Activated CD8-positive, alpha-beta T cell treated with anti-CD3 and anti-CD28 coated beads for 36 hours (primary cell): ENCODE measurements at places on chromosomes 5 and 9. TPM values are rescaled to one million over a fixed set of nuclear protein-coding genes. Genes with fewer than 3 reads are reported as not detected.

The TEX10 gene
- 26.6 TPM for total RNA-seq

DNA sequence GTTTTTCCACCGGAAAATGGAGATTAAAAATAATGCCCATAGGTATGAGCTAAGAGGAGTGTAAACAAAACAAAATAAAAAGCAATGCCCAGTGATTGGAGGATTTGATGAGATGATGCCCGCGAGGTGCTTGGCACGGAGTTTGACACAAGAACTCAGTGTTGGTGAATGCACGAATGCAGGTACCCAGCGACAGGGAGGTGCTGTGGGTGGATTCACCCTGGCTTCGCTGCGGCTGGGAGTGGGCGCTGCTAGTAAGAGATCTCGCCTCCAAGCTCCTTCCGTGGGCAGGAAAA is 526 bp upstream of the STXBP1 start:
- no peak for DNase-seq

GRCh38 chr9:111056538-111056937 is 18.3 kb upstream of the LPAR1 start:
- no peak for DNase-seq

The DIPK1B gene
- not detected for total RNA-seq

The OR1K1 gene
- total RNA-seq: not detected

The VAV2 gene
- 5.4 TPM for total RNA-seq

The SLC22A5 gene
- 4.0 TPM for total RNA-seq

The DEPDC1B gene
- 30.2 TPM for total RNA-seq

DNA sequence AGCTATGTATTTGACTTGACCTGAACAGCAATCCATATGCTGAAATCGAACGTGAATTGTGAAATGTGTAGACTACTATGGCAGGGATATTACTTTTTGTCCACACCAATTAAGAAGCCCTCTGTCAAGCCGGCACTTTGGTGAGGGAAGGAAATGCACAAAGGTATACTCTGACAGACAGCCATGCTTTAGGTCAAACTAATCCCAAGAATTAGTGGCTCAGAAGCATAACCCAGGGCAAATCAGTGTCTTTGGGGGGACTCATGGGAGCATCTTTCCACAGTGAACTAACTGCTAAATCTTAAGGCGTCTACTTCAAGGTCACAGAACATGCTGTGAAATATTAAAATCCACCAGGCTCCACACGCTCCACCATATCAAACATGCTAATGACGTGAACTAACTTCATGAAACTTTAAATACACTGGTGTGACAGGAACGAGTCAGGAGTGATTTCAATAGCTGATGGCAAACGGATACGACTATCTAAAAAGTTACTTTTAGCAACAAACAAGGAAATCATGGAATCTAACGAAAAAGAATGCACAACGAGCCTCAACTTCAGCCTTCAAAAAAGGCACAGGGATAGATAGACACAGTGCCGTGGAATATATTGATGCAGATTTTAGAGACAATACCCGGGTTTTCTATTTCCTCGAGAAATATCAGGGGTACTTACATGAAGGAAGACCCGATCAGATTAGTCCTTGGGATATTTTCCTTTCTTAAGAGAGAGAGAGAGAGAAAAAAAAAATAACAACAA is 527 bp downstream of the MEF2C start:
- DNase-seq: no peak

DNA sequence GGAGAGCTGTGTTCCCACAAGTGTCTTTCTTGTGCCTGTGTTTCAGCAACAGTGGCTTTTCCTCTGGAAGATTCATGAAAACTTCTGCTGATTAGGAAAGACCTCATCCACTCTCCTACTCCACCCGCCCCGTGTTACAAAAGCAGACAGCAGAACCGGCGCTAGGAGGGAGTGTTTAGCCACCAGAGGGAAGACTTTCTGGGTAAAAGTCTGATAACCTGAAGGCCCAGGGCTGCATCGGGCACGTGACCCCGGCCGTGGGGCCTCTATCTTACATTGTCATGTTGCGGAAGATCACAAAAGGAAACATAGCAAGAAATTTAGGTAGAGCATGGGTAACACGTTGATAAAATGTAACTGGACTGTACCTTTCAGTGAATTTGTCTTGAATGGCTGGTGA is 32.0 kb upstream of the DMRT2 start:
- DNase-seq: peak; percentile 26

The ZNF883 gene
- 1.6 TPM for total RNA-seq

DNA sequence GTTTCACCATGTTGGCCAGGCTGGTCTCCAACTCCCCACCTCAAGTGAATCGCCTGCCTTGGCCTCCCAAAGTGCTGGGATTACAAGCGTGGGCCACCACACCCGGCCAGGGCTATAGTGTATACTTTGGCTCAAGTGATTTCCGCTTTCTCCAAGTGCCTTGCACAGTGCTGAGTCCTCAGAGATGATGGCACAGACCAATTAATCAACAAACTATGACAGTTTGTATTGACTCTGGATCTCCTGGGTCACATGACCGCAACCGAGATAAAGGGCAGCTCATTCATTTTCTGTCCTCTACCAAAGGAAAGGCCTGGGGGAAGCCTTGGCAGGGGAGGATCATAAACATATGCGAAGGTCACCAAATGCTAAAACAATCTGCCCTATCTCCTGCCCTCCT is 11.4 kb upstream of the LARP1 start:
- DNase-seq: no peak

DNA sequence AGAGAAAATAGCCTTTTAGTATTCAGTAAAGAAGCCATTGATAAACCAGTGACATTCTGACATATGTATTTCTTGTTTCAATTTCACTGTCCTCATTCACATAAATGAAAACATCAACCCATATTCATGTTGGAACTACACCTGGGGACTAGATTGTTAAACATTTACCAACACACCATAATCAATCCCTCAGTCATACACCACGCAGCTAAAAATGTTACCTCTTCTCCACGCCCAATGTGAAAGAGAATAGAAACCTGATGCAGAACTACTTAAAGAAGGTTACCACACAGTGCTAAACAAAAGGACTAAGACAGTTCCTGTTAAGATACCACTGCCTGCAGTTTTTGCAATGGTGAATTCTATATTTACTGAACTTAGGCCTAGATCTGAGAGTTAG is 518.9 kb downstream of the PRELID2 start:
- DNase-seq: no peak

The PAEP gene
- total RNA-seq: not detected

GRCh38 chr5:135883441-135883840 is 12.2 kb downstream of the IL9 start:
- DNase-seq: peak; percentile 26

DNA sequence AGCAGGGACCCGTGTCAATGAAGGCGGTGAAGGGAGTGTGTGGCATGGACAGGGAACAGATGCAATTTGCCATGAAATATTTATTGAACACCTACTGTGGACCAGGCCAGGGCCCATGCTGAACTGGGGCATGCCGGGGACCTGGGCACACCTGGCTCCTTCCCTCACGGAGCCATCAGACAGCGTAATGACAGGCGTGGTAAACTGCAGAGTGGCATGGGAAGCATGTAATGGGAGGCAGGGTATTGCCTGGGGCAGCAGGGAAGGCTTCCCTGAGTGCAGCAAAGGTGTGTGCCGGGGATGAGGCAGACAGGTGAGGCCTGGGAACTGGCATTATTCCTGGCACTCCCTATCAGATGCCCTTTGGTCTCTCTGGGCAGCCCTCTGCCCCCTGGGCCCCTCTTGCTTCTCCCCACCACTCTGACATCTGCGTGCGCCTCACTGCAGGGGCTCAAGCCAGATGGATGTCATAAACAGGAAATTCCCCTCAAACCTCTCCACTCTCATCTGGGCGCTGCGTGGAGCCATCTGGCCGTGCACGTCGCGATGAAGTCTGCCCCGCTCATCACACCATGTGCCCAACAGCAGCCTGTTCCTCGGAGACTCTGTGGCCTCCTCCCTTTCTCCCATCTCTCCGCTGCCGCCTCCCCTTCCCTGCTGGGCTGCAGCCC is 67.6 kb downstream of the HMCN2 start:
- DNase-seq: no peak

DNA sequence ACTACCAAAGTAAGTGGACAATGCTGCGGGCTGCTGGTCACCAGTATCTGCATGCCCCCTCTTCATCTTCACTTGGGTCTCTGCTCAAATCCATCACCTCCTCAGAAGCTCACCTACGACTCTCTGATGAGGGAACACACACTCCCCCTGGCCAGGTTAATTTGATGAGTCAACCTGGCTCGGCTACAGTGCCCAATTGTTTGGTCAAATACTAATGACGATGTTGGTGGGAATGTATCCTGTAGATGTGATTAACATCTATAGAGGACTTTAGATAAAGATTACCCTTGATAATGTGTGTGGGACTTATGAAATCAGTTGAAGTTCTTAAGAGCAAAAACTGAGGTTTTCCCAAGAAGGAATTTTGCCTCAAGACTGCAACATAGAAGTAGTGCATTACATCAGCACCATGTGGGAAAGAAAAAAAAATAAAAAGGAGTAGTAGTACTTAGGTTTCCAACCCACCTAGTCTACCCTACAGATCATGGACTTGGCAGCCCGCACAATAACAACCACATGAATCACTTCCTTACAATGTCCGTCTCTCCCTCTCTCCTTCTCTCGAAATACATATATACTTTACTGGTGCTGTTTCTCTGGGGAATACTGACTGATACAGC is 467.3 kb downstream of the DNAH5 start:
- no peak for DNase-seq

The KCNIP1 gene
- not detected for total RNA-seq
